ENCODE measurements at places on chromosomes 7 and 10. TPM values are rescaled to one million over a fixed set of nuclear protein-coding genes. Genes with fewer than 3 reads are reported as not detected.

Gene UNCX
- 0.09 TPM for total RNA-seq

Gene MLXIPL
- 0.90 TPM for total RNA-seq

Gene FKBP6
- not detected for total RNA-seq

Gene HECTD2
- 3.7 TPM for total RNA-seq

Gene SFTPA2
- not detected for total RNA-seq

Gene PTPN20
- total RNA-seq, result 3.1 TPM

Gene AASS
- total RNA-seq, result 0.06 TPM

Gene ST8SIA6
- 0.08 TPM for total RNA-seq

Gene CNNM1
- 23.8 TPM for total RNA-seq

Gene SCIN
- 0.49 TPM for total RNA-seq

Gene AKR1D1
- total RNA-seq, result not detected

Gene ZNF117
- total RNA-seq, result 0.18 TPM

Gene SPDYE6
- total RNA-seq, result not detected

Gene SPDYE8
- total RNA-seq, result not detected

Gene SPOCK2
- 0.25 TPM for total RNA-seq

Gene LBX1
- not detected for total RNA-seq

Gene CHAT
- not detected for total RNA-seq

Gene PHYHIPL
- total RNA-seq, result 0.38 TPM

Gene KIF5B
- 39.3 TPM for total RNA-seq

Gene C7orf25
- 3.0 TPM for total RNA-seq

Gene PDK4
- total RNA-seq, result 22.0 TPM

Gene ZWINT
- 106 TPM for total RNA-seq

Gene KNDC1
- 0.89 TPM for total RNA-seq

Gene STEAP4
- total RNA-seq, result not detected

Gene HIPK2
- 23.3 TPM for total RNA-seq

Gene CALCR
- not detected for total RNA-seq

Gene EPO
- total RNA-seq, result not detected

Gene CADPS2
- total RNA-seq, result 0.08 TPM

Gene TCF7L2
- 17.2 TPM for total RNA-seq

Gene GIMAP6
- not detected for total RNA-seq

Gene ITIH5
- total RNA-seq, result not detected

Gene TBXAS1
- 10.4 TPM for total RNA-seq

Gene FRMPD2
- not detected for total RNA-seq

Gene HTR5A
- total RNA-seq, result not detected

Gene HECW1
- total RNA-seq, result 10.9 TPM

Gene PAXIP1
- total RNA-seq, result 15.1 TPM

Gene DGKI
- 0.86 TPM for total RNA-seq

Gene SPDYE11
- total RNA-seq, result not detected

Gene SLC26A4
- total RNA-seq, result 0.04 TPM

Gene CPN1
- total RNA-seq, result 0.21 TPM

Gene TMEM178B
- total RNA-seq, result 1.1 TPM

Gene SLC16A9
- total RNA-seq, result 0.09 TPM

Gene TAS2R3
- total RNA-seq, result not detected

Gene SPDYE2
- not detected for total RNA-seq

Gene DDC
- 0.96 TPM for total RNA-seq

Gene HMX3
- not detected for total RNA-seq

Gene GBX1
- 0.17 TPM for total RNA-seq

Gene ATOH7
- 0.26 TPM for total RNA-seq

Gene TRIL
- total RNA-seq, result not detected

Gene ACBD7
- total RNA-seq, result 1.0 TPM

Gene KCNMA1
- 67.4 TPM for total RNA-seq

Gene BAMBI
- total RNA-seq, result 18.8 TPM

Gene HOXA5
- total RNA-seq, result 6.8 TPM

Gene VWA2
- not detected for total RNA-seq

Measured in A549 treated with RU486 at 1 μM for 4 hours (cell line).